ENCODE measurements at places on chromosomes 2 and 18.

GRCh38 chr2:158391876-158392275, 64.7 kb downstream of the CCDC148 start:
- DNase-seq = no peak

DNA sequence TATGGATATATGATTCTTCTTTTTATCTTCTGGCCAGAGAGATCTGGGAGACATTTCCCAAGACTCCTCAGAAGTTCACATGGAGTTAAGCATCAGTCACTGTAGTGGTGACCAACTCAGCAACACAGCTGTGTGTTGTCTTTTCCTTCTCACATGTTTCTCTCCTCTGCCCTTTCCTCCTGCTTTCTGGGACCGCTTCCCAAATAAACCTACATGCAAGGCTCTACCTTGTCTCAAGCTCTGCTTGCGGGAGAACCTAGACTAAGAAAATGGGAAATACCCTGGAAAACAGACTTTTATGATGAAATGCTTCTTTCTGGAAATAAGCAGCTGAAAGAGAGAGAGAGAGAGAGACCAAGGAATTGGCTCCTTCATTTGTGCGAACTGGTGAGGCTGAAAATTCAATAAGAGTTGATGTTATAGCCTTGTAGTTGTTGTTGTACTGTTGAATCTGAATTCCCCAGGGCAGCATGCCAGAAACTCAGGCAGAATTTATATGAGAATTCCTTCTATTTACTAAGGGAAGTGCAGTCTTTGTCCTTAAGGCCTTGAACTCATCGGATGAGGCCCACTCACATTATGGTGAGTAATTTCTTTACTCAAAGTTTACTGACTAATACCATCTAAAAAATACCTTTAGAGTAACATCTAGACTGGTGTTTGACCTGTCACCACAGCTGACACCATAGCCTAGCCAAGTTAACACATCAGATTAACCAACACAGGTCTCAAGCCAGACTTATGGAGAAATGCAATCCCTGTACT, 22.7 kb upstream of the DSC1 start:
- no peak for DNase-seq

DNA sequence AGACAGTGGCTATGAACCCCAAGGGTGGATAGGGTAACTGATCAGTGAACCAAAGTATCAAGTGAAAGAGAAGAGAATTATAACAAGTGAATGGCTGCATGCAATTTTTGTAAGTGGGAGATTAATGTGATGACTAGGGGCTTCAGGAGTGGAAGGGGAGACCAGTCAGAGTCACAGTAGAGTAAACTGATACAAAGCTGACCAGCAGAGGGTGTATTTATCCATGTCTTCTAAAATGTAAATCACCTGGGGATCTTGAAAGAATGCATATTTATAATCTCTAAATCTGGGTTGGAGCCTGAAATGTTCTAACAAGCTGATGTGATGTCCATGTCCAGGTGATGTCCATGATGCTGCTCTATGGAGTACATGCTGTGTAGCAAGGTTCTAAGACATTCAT, 1351.3 kb upstream of the CHAC2 start:
- no peak for DNase-seq

DNA sequence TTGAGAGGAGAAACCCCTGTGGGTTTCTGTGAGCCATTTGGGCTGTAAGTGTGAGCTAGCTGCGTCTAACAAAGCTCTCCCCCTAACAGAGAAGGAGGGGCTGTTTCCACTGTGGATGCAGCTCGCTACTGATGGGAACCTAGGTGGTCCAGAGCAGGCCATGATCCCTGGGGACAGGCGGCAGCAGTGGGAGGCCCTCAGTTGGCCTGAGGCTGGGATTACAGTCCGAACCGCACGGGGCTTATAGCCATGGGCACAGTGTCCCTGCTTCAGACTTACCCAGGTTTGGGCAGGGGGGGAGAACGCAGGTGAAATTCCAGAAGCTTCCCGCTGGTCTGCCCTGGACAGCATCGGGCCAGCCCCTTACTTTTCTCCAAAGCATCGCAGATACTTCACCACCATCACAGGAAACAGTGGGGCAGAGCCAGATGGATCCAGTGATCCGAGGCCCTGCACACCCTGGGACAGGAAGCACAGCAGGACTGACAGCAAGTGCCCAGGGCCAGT, 139.4 kb downstream of the SEPTIN10 start:
- no peak for DNase-seq

DNA sequence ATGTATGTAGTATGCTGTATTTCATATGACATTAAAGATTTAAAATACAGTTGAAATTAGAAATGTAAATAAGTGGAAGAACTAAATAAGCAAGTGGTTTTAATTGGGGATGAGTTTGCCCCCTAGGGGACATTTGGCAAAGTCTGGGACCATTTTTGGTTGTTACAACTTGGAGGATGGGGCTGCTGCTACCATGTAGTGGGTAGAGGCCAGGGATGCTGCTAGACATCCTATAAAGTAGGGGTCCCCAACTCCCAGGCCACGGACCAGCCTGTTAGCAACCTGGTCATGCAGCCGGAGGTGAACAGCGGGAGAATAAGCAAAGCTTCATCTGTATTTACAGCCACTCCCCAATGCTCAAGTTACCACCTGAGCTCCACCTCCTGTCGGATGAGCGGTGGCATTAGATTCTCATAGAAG, 27.9 kb upstream of the ASNSD1 start:
- no peak for DNase-seq

DNA sequence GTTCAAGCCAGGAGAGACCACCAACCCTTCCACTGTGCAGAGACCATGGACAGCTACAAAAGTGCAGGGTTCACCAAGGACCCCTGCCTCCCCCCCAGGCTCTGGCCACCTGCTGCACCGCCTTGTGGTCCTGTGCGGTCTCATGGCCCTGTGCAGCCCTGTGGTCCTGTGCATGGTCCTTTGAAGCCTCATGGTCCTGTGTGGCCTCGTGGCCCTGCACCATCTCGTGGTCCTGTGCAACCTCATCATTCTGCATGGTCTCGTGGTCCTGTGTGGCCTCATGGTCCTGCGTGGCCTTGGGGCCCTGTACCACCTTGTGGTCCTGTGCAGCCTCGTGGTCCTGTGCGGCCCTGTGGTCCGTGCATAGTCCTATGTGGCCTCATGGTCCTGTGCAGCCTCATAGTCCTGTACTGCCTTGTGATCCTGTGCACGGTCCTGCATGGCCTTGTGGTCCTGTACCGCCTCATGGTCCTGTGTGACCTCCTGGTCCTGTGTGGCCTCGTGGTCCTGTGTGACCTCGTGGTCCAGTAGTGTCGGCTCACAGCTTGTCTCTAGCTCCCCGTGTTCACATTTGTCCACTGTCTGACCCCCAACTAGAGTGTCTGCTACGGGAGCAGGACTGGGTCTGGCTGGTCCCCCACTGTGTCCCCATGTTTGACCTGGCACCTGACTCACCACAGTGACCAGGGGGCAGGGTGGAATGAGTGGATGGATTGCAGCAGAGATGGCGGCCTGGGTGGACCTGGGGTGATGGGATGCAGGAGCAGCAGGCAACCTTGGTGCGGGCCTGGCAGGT, 20.0 kb upstream of the OTOS start:
- no peak for DNase-seq

GRCh38 chr2:121858369-121858768, 102.9 kb downstream of the TSN start:
- no peak for DNase-seq

DNA sequence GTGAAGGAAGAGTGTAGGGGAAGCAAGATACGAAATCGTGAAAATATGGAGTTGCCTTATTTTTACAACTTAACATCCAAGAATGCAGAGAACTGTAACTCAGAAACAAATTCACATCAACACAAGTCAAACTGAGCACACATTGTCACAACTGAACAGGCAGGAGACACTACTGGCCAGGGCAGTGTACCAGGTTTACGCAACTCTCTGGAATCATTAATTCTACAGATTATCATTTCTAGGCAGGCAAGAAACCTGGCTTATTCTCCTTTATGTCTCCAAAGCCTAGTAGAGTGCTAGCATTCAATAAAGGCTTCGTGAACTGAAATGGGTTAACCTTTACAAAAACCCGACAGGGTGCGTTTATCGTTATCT, 584 bp downstream of the COA5 start:
- DNase-seq = no peak

GRCh38 chr2:198371921-198372543, 567.6 kb downstream of the PLCL1 start:
- no peak for DNase-seq

DNA sequence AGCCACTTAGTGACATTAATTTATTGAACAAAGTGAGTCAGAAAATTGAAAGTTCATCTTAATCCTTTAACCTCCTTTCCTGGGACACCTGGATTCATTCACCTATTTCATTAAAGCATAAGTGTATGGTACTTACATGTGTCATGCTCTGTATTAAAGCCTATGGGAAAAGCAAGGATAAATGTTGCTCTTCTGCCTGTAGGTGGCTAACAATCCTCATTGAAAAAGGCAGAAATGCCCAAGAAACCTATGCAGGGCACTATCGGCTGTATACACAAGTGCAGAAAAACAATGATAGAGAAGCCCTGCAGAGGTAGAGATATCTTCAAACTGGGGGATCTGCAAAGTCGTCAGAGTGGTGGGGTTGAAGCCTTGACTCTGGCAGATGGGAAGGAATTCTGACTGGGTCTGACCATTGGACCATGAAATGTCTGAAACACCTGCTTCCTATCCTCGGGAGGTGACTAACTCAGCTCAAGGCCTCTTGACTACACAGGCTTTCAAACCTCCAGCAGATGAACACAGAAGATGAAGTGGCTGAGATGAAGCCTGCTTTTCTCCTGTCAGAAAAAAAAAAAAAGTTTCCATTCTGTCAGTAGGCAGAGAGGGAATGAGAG, 83.1 kb downstream of the DCC start:
- no peak for DNase-seq

DNA sequence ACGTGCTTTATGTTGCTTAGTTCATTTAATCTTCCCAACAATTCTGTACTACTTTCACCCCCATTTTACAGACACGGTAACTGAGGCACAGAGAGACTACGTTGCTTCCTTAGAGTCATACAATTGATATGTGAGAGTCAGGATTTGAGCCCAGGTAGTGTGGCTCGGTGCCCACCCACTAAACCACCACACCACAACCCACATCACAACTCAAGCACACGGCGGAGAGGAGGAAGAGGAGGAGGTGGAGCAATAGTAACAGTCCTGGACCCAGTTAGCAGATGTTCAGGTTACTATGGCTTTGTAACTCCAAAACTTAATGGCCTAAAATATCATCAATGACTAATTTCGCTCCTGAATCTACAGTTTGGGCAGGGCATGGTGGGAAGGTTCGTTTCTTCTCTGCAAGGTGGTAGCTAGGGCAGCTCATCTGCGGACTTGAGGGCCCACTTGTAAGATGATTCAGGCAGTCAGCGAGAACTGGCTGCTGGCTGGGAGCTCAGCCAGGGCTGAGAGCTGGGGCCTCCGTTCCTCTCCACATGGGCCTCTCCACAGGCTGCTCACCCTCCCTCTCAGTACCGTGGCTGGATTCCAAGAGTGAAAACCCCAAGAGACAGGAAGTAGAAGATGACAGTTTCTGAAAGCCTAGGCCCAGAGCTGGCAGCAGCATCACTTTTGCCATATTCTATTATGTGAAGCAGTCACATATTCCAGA, 167.1 kb downstream of the ZFP36L2 start:
- peak; percentile 19 for DNase-seq

GRCh38 chr2:68100189-68100588, 37.4 kb upstream of the C1D start:
- DNase-seq = no peak

GRCh38 chr2:198096002-198096401, 291.6 kb downstream of the PLCL1 start:
- no peak for DNase-seq

- DNase-seq = no peak
These were observed 233.0 kb downstream of the ALK start for GRCh38 chr2:29688429-29688828.

DNA sequence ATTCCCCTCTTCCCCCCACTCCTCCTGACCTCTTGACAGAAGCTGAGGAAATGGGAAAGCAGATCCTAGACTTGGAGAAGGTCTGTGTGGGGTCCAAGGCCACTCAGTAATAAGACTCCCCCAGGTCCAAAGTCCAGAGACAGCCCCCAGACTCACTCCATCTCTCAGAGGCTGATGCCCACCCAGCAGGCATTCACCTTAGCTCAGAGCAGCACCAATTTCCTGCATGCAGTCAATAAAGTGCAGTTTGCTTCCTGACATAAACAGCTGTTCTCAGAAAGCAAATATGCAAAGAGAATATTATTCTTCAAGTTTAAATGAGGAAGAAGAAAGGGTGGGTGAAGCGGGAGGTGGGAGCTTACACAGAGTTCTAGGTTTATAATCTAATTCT, 84.1 kb upstream of the RTN4 start:
- DNase-seq = no peak

DNA sequence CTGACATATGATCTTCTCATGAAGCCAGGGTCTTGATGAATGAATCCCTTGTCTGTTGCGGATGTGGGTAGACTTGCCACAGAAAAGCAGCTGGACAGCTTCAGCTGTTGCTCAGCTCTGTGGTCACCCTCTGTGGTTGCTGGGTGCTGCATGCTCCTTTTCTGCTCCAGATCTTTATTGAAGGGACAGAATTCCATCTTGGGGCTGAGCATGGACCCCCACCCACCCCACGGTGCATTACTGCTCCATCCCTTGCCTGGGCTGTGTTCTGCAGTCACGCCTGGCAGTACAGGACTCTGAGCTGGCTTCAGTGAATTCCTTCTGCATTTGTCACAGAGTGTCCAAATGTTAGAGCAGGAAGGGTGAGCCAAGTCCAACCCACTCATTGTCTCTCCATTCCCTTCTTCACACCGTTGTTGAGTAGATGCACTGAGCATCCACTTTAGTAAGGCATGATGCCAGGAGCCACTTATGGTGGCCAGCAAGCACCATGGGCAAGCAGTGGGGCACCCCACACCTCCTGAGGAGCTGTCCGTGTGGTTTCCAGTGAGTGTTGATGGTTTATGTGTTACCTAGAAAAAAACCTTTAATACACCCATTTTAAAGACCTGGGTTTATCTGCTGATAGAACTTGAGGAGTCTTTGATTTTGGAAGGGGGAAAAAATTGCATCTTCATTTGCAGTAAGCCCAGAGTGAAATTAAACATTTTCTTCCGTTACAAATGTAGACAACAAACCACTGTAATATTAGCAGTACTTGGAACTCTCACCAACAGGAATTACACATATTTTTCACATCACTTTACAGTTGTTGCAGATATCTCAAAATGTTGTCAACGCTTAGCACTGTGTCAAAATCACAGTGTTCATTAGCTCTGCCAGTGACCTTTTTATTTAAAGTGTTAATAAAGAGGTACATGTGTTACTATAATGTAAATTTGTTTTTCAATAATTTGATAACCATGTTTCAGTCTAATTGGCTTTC, 14.7 kb upstream of the ITGB6 start:
- DNase-seq = no peak

Data from stimulated activated CD8-positive, alpha-beta memory T cell treated with anti-CD3 and anti-CD28 coated beads, Interleukin-15, amount 100 ng/mL, for 4 hours (primary cell).